ENCODE measurements at places on chromosomes 7 and 10.
A peak's percentile ranks its signal among the peaks of the same experiment; 100 is the strongest.

GRCh38 chr7:140017034-140017433 lies 45.7 kb downstream of the PARP12 start:
- no peak for DNase-seq

- DNase-seq, result no peak
Observed at GRCh38 chr7:133114519-133114918, 32.6 kb upstream of the CHCHD3 start.

DNA sequence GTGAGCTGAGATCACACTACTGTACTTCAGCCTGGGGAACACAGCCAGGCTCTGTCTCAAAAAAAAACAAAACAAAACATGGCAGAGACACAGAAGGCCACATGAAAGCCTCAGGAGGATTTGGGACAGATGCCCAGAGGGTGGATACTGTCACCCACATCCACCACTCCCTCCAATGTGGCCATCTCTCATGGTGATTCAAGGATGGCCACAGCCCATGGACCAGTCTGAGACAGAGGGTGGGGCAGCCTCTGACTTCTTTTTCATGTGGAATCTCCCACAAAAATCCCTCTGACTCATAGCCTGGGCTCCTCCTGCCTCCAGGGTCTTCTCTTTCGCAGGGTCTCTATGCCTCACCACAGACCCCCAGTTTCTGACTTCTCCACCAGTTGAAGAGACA lies 59.0 kb upstream of the GTF2I start:
- peak; percentile 77 for DNase-seq

GRCh38 chr7:55440040-55440690 lies 75.0 kb downstream of the LANCL2 start:
- no peak for DNase-seq

GRCh38 chr10:99828464-99828863 lies 46.0 kb downstream of the ABCC2 start:
- DNase-seq, result no peak

GRCh38 chr7:36650766-36651312 lies 73.5 kb downstream of the AOAH start:
- no peak for DNase-seq

DNA sequence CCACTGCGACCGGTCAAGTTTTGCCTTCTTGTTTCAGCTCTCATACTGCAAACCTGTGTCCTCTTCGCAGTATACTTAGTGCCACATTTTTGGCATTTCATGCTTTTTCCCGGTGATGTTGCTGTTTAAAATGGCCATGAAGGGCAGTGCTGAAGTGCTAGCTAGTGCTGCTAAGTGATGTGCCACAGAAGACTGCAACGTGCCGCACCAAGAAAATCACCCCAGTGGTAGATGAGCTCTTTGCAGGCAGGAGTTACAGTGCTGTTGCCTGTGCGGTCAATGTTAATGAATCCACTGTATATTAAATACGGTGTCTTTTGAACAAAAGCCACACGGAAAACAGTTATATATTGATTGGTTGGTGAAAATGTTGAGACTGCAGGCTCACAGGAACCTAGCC lies 120.3 kb downstream of the ANLN start:
- DNase-seq, result no peak

DNA sequence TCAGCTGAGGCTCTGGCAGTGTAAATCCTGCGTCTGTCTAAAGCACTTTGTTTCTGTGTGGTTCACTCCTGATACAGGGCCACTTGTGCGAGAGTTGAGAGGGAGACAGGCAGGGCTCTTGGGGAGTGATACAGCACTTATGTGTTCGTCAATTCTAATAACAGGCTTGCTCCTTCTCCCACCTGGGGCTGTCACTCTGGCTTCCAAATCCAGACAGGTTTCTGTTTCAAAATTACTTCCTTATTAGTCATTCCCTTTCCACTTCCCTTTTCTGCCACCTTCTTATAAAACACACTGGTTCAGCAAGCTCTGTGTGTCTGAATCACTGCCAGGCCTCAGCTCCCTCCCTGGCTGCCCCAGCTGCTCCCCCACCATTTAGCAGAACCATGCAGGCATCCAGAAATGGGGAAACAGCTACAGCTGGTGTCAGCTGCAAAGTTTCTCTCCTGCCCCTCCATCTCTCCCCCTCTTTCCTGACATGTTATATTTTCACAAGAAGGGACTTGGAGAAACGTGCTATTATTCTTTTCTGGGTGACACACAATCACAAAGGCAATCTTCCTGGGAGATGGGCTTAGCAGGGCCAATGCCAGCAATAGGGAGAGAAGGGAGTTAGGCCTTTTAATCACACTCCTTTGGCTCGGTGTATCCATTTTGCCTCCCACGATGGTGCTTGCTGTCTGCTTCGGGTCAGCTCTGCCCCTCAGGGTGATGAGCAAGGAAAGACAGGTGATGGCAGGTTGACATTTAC lies 58.4 kb upstream of the ZNRF2 start:
- peak; percentile 23 for DNase-seq

- no peak for DNase-seq
Observed at GRCh38 chr10:50358925-50359687, 107.8 kb upstream of the ASAH2 start.

DNA sequence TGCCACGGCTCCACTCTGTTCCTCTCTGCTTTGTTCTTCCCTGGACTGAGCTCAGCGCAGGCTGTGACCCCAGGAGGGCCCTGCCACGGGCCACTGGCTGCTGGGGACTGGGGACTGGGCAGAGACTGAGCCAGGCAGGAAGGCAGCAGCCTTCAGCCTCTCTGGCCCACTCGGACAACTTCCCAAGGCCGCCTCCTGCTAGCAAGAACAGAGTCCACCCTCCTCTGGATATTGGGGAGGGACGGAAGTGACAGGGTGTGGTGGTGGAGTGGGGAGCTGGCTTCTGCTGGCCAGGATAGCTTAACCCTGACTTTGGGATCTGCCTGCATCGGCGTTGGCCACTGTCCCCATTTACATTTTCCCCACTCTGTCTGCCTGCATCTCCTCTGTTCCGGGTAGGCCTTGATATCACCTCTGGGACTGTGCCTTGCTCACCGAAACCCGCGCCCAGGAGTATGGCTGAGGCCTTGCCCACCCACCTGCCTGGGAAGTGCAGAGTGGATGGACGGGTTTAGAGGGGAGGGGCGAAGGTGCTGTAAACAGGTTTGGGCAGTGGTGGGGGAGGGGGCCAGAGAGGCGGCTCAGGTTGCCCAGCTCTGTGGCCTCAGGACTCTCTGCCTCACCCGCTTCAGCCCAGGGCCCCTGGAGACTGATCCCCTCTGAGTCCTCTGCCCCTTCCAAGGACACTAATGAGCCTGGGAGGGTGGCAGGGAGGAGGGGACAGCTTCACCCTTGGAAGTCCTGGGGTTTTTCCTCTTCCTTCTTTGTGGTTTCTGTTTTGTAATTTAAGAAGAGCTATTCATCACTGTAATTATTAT lies 1.2 kb downstream of the CLDN4 start:
- DNase-seq, result no peak

- DNase-seq, result no peak
Observed at GRCh38 chr10:86257683-86258082, 108.9 kb downstream of the GRID1 start.

- no peak for DNase-seq
Observed at GRCh38 chr7:99191869-99192596, 15.9 kb downstream of the KPNA7 start.

DNA sequence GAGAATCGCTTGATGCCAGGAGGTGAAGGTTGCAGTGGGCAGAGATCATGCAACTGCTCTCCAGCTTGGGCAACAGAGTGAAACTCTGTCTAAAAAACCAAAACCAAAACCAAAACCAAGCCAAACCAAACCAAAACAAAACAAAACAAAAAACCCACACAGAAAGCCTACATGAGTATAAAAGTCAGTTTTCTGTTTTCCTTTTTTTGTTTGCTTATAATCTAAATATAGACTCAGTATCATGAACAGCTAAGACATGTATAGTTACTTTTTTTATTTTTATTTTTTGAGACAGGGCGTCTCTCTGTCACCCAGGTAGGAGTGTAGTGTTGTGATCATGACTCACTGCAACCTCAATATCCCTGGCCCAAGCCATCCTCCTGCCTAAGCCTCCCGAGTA lies 16.8 kb upstream of the MTPN start:
- DNase-seq, result no peak

DNA sequence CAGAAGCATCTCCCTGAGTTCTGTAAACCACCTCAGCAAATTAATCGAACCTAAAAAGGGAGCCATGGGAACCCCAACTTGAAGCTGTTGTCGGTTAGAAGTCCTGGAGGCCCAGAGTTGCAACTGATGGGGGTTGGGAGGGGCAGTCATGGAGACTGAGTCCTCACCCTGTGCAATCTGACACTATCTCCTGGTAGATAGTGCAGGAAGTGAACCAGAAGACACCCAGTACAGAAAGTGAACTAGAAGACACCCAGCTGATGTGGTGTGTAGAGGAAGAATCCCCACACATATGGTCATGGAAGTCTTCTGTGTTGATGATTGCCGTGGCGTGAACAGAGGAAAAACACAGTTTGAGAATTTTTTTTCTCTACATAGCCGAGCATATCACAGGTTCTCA lies 58.8 kb upstream of the SRRM3 start:
- no peak for DNase-seq

DNA sequence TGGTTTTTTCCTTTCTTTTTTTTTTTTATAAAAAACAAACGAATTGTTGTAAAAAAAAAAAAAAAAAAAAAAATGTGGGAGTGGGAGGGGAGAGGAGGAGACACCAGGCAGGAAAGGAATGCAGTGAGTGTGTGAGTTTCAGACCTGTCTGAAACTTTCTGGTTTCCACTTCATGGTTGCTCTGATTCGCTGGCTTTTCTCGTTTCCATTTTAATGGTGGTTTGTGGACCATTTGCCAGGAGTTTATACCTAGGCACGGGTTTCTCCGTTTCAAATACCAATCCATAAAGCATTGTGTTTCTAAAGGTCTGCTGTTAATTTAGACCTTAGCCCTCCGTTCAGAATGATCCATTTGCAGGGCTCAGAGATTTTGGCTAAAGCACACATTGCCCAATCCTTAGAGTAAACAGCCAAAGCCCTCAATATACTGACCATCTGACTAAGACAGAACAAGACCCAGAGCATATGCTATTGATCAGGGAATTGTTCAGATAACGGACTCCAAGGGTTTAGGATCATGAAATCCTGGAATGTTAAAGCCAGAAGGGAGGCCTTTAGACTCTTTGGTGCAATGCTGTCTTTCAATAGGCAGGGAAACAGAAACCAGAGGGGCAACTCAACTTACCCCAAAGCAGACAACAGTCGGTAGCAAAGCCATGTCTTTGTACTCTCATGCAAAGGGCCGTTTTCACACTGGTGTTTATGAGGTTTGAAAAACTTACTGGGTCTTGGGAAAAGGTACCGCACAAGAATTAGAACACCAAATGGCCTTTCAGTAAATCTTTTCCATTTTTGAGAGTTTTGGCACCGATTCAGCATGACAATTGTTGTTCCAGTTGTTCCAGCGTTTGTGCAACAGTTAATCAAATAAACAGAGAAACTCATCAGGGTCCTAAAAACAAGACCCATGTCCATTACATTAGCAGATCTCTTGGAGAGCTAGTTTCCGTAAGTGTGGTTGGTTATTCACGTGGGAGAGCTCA lies 94.3 kb upstream of the AGBL3 start:
- peak; percentile 52 for DNase-seq

DNA sequence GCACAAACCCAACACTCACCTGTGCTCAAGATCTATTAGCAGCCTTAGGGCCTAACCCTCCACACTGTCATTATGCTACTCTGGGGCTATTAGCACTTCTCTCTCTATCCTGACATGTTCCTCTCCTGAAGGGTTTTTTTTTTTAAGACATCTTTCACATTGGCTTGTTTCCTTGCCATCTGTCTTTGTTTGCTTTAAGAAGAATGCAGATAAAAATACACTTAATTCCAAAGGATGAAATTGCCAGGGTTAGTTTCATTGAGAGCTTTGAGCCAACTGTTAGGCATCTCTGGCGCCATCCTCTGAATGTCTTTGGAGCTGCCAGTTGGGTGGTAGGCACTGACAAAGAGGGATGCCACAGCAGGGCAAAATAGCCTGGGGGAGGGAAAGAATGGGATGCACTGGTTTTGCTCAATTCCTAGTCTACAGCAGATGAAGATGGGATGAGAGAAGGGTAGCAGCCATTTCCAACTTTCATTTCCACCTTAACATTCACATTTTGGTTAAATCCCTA lies 399.2 kb downstream of the SORCS1 start:
- DNase-seq, result no peak

GRCh38 chr10:118832241-118832651 lies 77.5 kb upstream of the CACUL1 start:
- peak; percentile 38 for DNase-seq

GRCh38 chr10:74081941-74082718 lies 68.5 kb downstream of the AP3M1 start:
- DNase-seq, result no peak

DNA sequence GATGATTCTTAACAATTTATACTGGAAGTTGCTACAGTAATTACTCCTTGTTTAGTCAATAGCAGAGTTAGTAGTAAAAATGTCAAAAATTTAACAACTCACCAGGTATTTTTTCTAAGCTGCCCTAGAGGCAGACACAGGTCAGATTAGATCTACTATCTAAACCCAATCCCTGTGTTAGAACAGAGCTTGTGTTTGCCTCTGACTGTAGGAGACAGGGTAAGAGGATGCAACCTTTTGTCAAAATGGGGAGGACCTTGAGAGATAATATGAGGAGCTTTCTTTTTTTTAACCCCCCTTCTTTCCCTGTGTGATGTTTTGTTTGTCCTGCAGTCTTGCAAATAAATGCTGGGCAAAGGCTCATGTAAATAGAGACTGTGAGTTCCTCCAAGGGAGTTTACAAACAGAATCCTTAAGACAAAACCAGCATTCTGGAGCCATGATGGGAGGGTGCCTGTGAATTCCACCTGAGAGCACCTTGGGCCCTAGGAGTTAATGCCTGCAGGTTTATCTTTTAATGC lies 353.1 kb downstream of the GATA3 start:
- no peak for DNase-seq

DNA sequence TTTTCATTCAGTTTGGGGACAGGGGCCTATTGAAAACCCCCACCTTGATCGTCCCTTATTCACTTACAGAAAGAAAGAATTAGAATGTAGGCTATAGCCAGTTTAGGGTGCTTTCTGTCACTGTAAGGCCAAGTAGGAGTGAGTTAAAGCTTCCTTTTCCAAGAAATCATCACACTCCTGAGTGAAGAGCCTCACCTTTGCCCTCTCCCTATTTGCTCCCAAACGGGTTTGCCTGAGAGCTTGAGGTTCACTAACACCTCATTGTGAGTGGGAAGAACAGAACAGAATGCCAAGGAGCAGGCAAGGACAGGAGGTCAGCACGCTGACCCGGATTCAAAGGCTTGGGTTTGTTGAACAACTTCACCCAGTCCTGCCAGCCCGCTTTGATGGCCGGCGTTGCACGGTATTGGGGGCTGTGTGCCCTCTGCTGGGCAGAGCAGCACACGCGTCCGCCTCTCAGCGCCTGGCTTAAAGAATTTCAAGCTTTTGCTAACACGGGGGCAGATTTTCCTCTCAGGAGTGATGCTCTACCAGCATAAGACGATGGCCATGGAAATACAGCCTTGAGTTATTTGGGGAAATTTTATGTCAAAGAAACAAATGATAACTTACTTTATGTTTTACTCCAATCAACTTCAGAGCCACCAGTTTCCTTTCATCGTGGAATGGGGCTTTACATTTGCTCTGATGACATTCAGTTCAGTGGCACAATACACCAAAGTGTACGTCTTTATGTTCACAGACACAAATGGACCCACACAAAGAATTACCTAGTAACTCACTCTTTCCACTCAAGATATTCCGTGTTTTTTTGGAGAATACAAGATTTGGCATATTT lies 470.0 kb downstream of the SUGCT start:
- DNase-seq, result peak; percentile 48

- peak; percentile 6 for DNase-seq
Observed at GRCh38 chr10:114970515-114970914, 32.5 kb downstream of the TRUB1 start.

GRCh38 chr7:71541707-71542353 lies 409.9 kb downstream of the GALNT17 start:
- no peak for DNase-seq

All from EH (cell line).